Osteocyte (in vitro differentiated cells): ENCODE measurements at places on chromosomes 6 and 20. TPM values are rescaled to one million over a fixed set of nuclear protein-coding genes. Genes with fewer than 3 reads are reported as not detected.
A peak's percentile ranks its signal among the peaks of the same experiment; 100 is the strongest.

The KHDRBS2 gene
- not detected in 2 replicates for total RNA-seq

The SLCO4A1 gene
- 1.2 and 1.5 TPM in 2 replicates for total RNA-seq

The CAGE1 gene
- total RNA-seq = 0.19 TPM in 1 of 2 replicates, not detected in the other

The TFAP2A gene
- 53.2 and 59.6 TPM in 2 replicates for total RNA-seq

DNA sequence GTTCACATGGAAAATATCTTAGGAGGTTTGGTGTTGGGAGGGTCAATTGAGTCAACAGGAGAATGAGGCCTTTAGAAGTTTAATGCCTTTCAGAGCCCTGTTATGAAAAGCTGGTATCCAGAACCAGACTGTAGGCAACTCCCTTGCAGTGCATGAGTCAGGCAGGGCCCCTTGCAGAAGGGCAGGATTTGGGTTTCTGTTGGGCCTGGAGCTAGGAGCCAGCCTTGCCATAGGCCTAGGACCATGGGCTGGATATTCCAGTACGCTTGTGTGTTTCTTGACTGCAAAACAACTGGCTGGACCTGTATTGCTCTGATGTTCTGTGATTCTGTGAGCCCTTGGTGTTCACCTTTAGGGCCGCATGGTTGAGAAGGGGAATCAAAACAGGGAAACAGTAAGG lies 350.9 kb upstream of the PRND start:
- peaks cover 5% of the 10 kb centered on the region for H3K27me3 ChIP-seq
- no peak overlapping the region for H3K4me3 ChIP-seq
- H3K36me3 ChIP-seq = no peaks in the 10 kb centered on the region
- H3K27ac ChIP-seq = no peak overlapping the region
- DNase-seq = no peak

GRCh38 chr6:13445005-13445743 lies 42.2 kb downstream of the GFOD1 start:
- no peaks in the 10 kb centered on the region for H3K36me3 ChIP-seq
- no peak for DNase-seq
- no peak overlapping the region for H3K27ac ChIP-seq
- H3K4me1 ChIP-seq = peaks cover 12% of the 10 kb centered on the region
- H3K27me3 ChIP-seq = no peaks in the 10 kb centered on the region

GRCh38 chr6:66421570-66421969 lies 714.5 kb upstream of the EYS start:
- no peak for DNase-seq
- H3K4me3 ChIP-seq = no peak overlapping the region
- H3K27me3 ChIP-seq = peaks cover 5% of the 10 kb centered on the region
- peaks cover 1% of the 10 kb centered on the region for H3K4me1 ChIP-seq
- no peak overlapping the region for H3K27ac ChIP-seq
- H3K36me3 ChIP-seq = no peaks in the 10 kb centered on the region

DNA sequence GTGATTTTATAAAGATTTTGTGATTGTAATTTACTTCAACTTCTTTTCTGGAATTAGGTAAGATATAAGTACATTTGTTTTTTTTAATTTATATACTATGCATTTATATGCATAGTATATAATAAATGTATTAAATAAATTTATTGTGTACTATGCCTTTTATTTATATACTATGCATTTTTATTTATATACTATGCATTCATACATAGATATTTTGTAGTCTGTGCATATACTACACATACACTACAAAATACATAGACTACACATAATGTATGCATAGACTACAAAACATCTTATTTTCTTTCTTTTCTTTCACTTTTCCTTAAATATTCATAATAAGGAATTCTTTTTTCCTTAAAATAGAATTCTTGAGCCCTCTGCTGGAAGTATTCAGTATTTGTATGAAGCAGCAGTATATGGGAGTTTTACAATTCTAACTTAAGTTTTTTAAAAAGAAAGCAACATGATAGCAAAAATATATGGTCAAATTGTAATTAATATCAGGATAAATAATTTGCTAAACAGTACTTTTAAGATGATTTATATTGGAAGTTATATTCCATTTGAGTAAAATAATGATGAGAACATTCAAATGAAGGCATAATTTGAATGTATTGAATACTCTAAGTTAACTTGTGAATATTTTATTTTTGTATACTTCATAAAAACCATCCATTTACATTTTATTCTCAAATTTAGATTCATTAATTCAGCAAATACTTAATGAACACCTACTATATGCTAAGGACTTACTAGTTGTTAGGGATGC lies 129.3 kb downstream of the KLHL32 start:
- no peaks in the 10 kb centered on the region for H3K36me3 ChIP-seq
- no peak for DNase-seq
- peaks cover 41% of the 10 kb centered on the region for H3K27me3 ChIP-seq

GRCh38 chr6:157989541-157990289 lies 8.1 kb downstream of the SYNJ2 start:
- peak overlapping the region; percentile 86 for H3K27ac ChIP-seq
- peak; percentile 93 for DNase-seq
- H3K27me3 ChIP-seq = no peaks in the 10 kb centered on the region

GRCh38 chr20:62575976-62576722 lies 66.2 kb upstream of the SLCO4A1 start:
- no peaks in the 10 kb centered on the region for H3K36me3 ChIP-seq
- no peak overlapping the region for H3K4me3 ChIP-seq
- H3K27ac ChIP-seq = no peak overlapping the region
- no peak for DNase-seq

GRCh38 chr20:4383961-4384360 lies 337.7 kb upstream of the PRND start:
- peaks cover 35% of the 10 kb centered on the region for H3K27me3 ChIP-seq
- H3K27ac ChIP-seq = no peak overlapping the region
- no peak overlapping the region for H3K4me3 ChIP-seq
- no peaks in the 10 kb centered on the region for H3K4me1 ChIP-seq

DNA sequence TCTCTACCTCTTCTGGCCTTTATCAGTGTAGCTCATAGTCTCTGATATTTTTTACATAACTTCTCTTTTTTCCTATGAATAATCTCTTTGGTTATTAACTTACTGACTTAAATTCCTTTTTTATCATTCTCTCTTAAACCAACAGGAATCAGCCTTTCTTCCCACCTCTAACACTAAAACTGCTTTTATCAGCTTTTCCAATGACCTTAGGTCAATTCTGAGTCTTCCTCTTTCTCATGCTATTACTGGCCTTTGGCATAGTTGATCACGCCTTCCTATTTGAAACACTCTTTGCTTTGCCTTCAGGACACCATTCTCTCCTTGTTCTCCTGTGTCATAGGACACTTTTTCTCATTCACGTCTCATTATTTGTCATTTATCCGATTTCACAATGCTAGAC lies 8.1 kb upstream of the HINT3 start:
- peaks cover 53% of the 10 kb centered on the region for H3K4me1 ChIP-seq
- no peaks in the 10 kb centered on the region for H3K36me3 ChIP-seq
- no peak overlapping the region for H3K4me3 ChIP-seq
- peak overlapping the region; percentile 55 for H3K27ac ChIP-seq
- H3K27me3 ChIP-seq = no peaks in the 10 kb centered on the region
- DNase-seq = no peak

- no peaks in the 10 kb centered on the region for H3K4me1 ChIP-seq
- no peak overlapping the region for H3K27ac ChIP-seq
- H3K36me3 ChIP-seq = no peaks in the 10 kb centered on the region
Measured at GRCh38 chr6:159508931-159509330, 184.1 kb downstream of the SOD2 start.
